ENCODE measurements at places on chromosomes 1 and 21.

DNA sequence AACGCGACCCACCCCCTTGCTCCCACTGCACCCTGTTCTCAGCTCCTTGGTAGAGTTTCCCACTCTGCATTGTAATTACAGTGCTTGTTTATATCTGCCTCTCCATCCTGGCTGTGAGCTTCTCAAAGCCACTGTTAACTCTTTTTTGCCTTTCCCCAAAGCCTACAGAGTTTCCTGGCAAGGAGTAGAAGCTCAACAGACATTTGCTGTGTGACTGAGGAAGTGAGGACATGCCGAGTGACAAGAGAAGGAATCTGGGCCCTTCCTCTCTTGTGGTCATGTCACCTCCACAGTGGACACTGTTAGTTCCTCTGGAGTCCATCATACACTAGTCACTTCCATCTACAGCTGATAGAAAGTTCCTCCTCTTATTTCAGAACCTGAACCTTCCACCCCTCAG, 6.1 kb upstream of the IGSF8 start:
- no peak for DNase-seq

DNA sequence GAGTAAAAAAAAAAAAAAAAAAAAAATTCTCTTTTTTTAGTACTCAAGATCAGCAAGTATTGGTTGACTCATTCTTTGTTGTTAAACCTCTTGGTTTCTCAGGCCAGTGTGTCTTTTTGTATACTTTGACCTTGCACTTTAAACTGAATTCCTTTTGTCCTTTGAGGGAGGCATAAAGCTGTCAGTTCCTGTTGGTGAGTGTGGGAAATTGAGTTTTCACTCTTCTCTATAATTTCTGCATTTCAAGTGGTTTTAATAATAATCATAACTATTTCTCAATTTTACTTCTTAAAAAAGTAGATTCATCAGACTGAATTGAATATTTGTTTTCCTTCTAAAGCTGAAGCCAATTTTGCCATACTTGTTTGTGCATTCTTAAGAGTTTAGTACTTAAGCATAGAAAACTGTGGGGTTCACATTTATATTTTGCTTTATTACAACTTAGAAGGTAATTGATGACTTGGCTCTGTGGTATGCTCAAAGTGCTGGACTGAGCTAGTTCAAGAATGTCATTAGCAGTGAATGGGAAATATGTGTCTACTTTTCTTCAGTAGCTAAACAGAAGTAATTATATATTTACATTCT, 43.4 kb downstream of the ITSN1 start:
- DNase-seq: peak; percentile 34

GRCh38 chr1:64790832-64791487, 46.1 kb downstream of the RAVER2 start:
- DNase-seq: no peak

DNA sequence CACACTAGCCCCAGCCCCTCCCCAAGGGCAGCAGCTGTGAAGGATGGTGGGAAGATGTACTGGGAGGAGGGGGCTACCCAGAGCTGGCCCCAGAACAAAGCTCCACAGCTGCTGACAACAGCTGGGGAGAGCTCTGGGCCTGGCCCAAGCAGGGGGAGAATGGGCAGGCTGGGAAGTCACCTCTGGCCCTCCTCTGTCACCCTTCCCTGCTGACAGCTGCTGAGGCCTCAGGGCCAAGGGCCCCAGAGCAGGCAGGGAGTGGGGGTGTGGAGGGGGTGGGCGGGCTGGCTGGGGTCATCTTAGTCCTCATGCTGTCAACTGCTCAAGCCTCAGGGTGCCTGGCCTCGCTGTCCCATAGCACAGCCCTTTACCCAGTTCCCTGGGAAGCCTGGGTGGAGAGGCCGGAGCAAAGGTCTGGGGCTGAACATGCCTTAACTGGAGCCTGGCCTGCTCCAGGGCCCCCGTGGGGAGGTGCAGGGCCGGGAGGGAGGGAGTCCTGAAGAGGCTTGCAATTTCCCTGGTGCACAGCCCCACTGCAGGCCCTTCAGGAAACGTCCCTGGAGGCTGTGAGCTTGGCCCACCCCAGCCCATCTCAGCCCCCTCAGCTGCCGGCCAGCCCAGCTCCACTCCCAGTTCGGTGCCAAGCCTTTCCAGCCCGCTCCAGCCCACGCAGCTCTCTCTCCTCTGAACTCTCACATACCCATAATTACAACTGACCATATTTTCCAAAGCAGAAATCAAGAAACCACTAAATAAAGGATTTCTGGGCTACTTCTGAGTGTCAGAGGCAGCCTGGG, 25.7 kb downstream of the HSPG2 start:
- peak; percentile 47 for DNase-seq

GRCh38 chr1:33036051-33036525, 595 bp downstream of the AK2 start:
- peak; percentile 24 for DNase-seq

GRCh38 chr1:200873671-200874397, 1.1 kb downstream of the GPR25 start:
- DNase-seq: peak; percentile 39

- DNase-seq: no peak
Measured at GRCh38 chr1:174198202-174198601, 38.9 kb downstream of the RABGAP1L start.

DNA sequence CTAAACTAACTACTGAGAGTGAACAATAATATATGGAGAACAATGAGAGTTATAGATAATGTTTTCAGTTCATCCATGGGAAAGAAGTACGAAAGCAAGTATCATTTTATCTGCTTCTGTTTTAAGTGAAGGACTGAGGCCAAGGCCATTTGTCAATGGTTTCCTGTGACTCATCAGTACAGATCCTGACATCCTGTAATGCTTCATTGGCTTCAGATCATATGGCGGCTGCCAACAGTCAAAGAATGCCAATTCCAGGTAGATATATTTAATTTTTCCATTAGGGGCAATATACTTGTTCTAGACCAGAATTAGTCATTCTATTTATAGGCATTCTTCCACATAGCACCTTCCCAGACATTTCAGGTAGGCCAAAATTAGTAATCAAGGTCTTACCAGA, 97.3 kb downstream of the USH2A start:
- DNase-seq: no peak

DNA sequence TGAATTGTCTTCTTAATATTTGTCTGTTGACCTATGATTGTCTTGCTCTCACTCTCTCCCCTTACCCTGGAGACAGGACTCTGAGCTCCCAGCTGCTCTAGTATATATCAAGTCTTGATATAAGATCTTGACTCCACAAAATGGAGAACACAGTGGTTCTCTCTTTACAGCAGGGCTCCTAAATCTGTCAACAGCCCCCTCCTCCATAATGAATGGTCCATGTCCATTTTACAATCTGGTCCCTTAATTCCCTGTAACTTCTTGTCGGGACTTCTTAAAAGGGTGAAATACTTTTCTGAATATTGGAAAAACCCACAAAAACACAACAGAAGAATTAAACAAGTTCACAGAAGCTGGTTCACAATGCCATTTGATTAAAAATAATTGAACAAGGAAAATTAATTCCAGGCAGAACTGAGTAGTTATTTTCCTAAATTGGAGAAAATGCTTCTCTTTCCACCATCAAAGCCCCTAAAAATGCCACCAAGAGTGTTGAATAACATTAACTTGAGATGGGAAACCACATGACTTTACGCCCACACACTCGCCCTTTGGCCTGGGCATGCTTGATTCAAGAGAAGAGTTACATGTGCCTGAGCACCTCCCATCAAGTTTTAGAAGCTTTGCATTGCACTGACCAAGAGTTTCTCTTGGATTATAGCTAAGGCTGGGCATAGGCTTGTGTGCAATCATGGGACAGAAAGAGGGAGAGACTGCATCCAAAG, 109.8 kb downstream of the TOMM20 start:
- no peak for DNase-seq

Data from AG20443 (cell line).